ENCODE measurements at places on chromosomes 11 and 22.
A peak's percentile ranks its signal among the peaks of the same experiment; 100 is the strongest.

- peak; percentile 9 for DNase-seq
Measured at GRCh38 chr11:100632941-100633452, 54.1 kb upstream of the ARHGAP42 start.

DNA sequence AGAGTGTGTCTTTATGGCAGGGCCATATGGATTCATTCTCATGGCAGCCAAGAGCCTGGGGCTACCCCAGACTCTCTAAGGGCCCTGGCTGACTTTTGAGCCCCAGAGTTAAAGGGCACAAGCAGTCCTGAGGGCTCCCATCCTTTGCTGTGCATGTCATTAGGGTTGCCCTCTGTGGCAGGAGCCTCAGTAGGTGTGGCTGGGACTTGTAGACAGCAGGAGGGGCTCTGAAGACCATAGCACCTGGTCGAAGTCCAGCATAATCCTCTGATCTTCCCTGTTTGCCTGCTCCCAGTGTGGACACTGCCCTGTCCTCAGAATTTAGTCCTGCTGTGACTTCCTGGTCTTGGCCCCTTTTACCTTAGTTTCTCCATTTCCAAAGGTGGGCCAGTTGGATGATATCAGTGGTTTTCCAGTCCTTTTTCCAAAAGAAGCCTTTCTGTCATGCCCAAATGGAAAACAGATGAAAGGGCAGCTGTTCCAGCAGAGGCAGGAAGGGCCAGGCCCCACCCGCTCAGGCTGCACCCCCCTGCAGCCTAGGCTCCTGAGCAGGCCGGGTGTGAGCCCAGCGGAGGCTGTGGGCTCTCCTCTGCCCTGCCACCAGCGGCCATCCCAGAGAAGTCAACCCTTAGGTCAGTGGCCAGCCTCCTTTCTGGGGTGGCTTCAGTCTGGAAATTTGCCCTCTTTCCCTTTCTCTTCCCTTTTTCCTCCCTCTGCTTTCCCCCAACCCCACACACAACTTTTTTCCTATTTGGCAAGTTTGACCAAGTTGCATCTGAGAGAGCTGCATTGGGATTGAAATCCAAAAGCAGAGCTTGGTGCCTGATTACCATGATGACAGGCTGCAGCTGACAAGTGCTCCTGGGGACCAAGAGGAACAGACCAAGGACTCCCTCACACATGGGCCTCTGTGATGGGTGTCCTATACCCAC is 32.8 kb upstream of the SUSD2 start:
- DNase-seq = no peak

- peak; percentile 11 for DNase-seq
Measured at GRCh38 chr11:26286472-26287066, 45.4 kb upstream of the ANO3 start.

DNA sequence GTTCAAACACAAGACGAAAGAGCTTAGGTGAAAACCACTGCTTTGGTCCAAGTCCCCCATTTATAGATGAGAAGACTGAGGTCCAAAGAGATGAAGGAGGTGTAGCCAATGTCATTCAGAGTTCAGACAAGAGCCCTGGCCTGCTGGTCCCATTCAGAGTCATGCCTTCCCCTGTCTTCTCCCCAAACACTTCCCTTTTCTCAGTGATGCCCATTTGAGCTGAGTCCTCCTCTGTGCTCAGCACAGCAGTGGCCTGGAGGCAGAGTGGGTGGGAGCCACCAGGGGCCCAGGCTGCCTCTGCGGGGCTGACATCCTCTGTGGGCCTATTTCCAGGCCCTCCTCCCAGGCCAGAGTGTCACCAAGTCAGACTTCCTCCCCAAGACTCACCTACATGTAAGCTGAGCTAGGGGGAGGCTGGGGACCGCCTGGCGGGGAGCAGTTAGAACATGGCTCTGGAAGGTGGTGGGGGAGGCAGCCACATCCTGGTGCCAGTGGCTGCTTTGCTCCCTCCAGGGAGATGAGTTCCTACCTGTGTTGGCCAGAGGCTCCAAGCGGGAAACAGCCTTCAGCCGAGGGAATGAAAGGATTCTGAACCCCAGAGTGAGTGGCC is 22.4 kb upstream of the LRRC10B start:
- no peak for DNase-seq

- DNase-seq = no peak
Measured at GRCh38 chr22:23356094-23356493, 175.8 kb downstream of the BCR start.

GRCh38 chr11:102347462-102348370 is 702 bp downstream of the BIRC2 start:
- DNase-seq = no peak

- DNase-seq = no peak
Measured at GRCh38 chr22:37492428-37493344, 6.5 kb upstream of the MFNG start.

GRCh38 chr11:36399236-36399635 is 103.1 kb downstream of the PRR5L start:
- no peak for DNase-seq

DNA sequence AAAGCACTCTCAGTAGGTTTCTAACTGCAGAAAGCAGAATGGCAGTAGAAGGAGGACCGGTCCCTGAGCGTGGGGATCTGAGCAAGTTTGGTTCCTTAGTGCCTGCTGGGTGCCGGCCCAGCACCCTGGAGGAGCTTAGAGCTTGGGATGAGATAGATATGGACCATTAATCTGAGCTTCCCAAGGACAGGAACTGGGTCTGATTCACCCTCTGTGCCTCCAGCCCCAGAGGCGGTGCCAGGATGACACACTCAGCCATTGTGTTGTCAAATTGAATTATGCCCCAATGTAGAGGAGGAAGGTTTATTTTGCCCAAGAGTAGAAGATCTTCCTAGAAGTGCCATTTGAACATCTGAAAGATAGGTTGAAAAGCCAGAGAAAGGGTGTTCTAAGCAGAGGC is 4.3 kb downstream of the ZC3H7B start:
- DNase-seq = no peak

GRCh38 chr22:30985561-30986208 is 16.6 kb downstream of the TUG1 start:
- no peak for DNase-seq

- DNase-seq = no peak
Measured at GRCh38 chr11:99682171-99682570, 661.4 kb downstream of the CNTN5 start.

- DNase-seq = peak; percentile 80
Measured at GRCh38 chr11:131064373-131064991, 148.2 kb upstream of the SNX19 start.

GRCh38 chr11:130390071-130390758 is 38.2 kb downstream of the ADAMTS8 start:
- DNase-seq = peak; percentile 4

DNA sequence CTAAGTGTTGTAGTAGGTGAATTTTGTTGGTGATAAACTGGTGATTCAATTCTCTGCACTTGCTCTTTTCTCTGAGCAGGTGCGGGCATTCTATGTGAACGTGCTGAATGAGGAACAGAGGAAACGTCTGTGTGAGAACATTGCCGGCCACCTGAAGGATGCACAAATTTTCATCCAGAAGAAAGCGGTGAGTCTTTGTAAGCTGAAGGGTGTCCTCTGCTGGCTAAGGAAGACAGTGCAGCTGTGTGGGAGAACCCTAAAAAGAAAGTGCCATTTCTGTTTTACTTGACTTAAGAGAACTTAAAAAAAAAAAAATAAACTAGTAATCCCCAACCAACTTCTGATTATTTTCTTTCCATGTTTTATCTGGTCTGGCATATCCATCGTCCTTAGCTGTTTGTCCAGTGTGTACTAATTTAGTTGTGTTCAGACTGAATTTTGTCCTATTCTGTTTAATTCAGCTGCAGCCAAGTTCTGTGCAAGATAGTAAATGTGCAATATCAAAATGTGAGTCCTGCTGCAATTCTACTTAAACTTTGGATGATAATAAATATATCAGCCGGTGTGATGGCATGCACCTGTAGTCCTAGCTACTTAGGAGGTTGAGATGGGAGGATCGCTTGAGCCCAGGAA is 29.6 kb downstream of the CAT start:
- no peak for DNase-seq

DNA sequence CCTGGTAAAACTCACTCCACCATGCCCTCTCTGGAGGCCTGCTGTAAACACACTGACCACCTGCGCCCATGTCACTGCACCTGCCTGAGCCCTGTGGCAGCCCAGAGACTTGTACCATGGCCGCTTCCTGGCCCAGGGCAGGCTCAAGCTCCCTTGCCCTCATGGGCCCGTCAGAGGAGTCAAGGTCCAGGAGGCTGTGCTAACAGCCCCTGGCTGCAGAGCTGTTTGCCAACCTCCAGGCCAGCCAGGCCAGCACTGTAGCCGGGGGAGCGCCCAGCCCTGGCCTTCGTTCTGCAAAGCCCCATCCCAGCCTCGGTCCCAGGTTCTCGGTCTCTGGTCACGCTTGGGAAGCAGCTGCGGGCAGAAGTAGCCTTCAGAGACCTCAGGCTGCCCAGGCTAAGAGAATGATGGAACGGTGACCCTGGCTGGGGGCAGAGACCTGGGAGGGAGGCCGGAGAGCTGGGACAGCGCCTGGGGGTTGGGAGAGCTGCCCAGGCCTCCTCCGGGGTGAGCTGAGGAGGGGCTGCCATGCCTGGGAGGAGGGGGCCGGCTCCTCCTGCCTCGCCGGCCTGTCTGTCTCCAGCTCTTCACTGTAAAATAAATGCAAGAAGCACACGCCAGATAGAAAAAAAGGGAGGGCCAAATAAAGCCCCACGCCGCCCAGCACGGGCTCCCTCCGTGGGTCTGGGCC is 11.9 kb upstream of the TCF20 start:
- no peak for DNase-seq
